ENCODE measurements at places on chromosomes 16 and 17. TPM values are rescaled to one million over a fixed set of nuclear protein-coding genes. Genes with fewer than 3 reads are reported as not detected.

GRCh38 chr17:40735016-40735415, 20.1 kb downstream of the KRT25 start:
- no peak for DNase-seq

DNA sequence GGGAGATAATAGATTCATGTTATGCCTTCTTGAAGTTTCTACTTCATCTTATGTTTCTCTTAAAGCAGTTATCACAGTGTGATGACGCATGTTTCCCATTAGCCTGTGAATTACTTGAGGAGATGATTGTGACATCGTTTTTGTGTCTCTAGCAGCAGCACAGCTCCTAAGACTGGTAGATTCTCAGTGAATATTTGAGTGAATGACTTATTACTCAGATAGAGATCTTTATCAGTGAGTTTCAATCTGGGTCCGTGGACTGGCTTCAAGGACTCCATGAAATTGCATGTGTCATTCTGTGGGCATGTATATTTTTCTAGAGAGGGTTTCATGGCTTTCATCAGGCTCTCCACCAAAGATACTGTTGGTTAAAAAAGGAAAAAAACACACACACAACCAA, 29.9 kb downstream of the YPEL2 start:
- peak; percentile 25 for DNase-seq

- no peak for DNase-seq
Measured at GRCh38 chr17:67854378-67854777, 29.1 kb downstream of the BPTF start.

GRCh38 chr16:51107742-51108141, 43.3 kb downstream of the SALL1 start:
- DNase-seq = no peak

DNA sequence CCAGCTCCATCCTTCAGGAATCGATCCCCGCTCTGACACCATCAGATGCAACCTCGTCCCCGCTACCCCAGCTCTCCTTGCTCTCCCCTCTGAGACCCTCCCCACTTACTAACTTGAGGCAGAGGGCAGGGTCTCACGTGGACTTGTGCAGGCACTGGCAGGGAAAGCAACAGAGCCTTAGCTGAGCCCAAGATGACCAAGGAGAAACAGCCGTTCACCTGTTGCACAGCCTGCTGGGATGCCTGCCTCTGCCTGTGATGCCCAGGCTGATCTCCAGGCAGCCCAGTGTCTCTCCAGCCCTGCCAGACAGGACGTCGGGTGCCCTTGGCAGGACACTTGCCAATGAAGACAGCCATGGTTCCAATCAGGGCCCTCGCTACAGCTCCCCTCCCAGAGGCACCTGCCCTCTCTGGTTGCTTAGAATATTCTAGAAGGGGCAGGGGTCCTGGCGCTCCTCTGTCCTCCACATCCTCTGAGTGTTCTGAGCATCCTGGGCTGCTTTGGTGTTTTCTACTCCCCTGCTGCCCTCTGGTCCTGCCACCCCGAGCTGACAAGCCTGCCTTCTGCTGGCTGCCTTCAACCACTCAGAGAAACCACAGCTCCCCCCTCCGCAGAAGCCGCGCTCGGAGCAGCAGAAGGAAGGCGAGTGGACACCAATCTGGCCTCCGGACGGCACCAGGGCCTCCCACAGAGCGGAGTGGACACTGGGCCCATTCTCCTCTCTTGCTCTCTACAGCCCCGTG, 6.7 kb downstream of the CEP295NL start:
- DNase-seq = no peak

GRCh38 chr17:76451506-76451905, 1.4 kb downstream of the UBE2O start:
- no peak for DNase-seq

- peak; percentile 47 for DNase-seq
Measured at GRCh38 chr17:42675965-42676423, 800 bp downstream of the PLEKHH3 start.

The MMD gene
- 22.5 TPM for polyA plus RNA-seq
